ENCODE measurements at places on chromosomes 3 and 15.

DNA sequence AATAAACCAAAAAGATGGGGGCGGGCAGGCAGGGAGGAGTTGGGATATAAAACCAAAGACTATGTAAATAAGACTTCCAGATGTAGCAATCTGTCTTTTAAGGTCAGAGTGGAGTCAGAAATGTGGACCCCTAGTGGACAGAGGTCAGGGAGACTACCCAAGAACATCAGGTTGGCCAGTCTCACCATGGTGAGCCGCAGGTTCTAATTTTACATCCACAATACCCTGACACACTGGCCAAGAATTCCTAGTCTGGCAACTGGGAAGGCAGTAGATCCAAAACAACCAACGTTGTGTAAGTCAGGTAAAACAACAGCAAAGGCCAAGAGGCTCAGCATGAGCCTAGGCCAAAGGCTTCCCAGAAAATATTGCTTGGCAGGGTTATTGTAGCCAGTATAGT lies 203.4 kb downstream of the FOXP1 start:
- DNase-seq = no peak

DNA sequence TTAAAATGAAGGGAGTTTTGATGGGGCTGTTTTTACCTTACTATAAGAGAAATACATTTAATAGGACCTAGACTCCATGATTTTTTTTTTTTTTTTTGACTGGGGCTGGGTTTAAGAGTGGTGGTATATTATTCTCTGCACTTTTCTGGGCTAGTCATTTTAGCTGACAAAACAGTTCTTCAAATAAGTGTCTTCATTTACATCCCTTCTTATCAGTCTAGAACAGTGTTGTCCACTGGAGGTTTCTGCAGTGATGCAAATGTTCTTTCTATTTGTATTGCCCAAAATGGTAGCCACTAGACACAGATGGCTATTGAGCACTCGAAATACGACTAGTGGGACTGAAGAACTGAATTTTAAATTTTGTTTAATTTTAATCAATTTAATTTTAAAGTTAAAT lies 37.2 kb downstream of the KLHL18 start:
- no peak for DNase-seq

GRCh38 chr15:88538972-88539371 lies 7.5 kb downstream of the DET1 start:
- no peak for DNase-seq

DNA sequence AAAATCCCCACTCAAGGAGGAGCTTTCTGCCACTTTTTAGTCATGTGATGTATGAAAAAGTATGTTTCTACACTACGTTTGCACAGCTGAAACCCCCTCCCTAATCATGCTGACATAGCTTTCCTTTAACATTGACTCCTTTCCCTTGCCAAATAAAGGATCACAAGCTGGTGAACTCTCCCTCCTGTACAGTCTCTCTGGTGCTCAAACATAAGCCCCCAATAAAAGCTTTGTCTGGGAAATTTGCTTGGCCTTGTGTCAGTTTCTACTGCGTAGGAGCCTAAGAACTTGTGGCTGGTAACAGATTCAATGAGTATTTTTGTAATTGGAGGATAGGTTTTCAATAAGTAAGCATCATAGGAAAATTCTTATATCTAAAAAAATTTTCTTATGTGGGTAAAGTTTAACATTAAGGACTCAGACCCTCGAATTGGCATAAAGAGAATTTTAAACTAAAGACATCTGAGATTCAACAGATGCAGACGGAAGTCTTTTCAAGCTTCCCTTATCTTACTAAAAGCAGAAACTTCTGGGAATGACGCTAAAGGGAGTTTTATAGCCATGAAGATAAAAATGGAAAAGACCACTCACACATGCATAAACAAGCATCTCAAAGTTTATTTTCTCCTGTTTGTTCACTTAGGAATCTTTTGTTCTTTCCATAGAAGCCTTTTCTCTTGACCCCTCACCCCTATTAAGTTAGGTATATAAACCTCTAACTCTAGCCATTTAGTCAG lies 44.1 kb upstream of the P2RY1 start:
- DNase-seq = no peak

GRCh38 chr3:48270306-48270705 lies 29.4 kb downstream of the ZNF589 start:
- DNase-seq = no peak

GRCh38 chr15:58178668-58179067 lies 40.5 kb downstream of the AQP9 start:
- DNase-seq = no peak

DNA sequence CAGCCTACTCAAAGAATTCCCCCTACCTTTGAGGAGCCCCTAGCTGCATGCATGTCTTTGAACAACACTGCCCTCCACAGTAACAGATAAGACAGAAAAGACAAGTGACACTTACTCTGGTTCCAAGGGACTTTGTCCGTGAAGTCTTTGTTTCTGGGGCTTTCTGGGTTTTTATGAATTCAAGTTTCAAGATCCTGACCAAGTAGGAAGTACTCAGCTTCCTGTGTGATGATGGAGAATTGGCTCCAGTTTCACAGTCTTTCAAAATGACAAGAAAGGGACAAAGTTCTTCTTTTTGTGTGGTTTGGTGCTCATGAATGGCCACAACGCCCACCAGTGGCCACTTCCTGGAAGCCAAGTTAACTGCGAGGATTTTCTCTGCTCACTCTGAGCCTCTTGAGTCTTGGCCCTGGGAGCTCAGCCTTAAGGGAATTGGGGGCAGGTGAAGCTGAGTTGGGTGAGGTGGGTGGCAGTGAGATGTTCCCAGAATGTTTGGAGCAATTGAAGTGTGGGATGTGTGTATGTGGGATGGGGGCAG lies at the start of gene CCR1:
TSS of gene CCR1 (minus strand) at position 147 of the 538 bp plus-strand sequence. CDS start 4,000 bp downstream, outside the sequence.
- peak; percentile 68 for DNase-seq

- DNase-seq = no peak
Measured at GRCh38 chr3:193803288-193803687, 210.3 kb downstream of the OPA1 start.

DNA sequence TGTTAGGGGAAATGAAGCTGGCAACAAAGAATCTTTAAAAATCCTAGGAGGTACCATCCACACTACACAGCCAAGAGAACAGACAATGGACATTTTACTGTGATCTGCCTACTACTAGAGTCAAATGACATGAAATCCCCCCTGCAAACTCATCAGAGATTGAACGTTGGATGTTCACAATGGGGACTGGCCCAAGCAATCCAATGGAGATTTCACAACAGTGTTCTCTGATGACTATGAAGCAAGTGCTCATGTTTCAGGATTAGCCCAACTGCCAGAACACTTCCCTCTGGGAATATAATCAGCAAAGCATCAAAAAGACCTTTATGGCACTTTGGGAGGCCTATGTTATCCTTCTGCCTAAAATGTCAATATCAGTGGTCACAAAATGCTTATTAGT lies 97.8 kb downstream of the IGSF11 start:
- no peak for DNase-seq

- DNase-seq = no peak
Measured at GRCh38 chr3:147493065-147493464, 83.9 kb downstream of the ZIC1 start.

DNA sequence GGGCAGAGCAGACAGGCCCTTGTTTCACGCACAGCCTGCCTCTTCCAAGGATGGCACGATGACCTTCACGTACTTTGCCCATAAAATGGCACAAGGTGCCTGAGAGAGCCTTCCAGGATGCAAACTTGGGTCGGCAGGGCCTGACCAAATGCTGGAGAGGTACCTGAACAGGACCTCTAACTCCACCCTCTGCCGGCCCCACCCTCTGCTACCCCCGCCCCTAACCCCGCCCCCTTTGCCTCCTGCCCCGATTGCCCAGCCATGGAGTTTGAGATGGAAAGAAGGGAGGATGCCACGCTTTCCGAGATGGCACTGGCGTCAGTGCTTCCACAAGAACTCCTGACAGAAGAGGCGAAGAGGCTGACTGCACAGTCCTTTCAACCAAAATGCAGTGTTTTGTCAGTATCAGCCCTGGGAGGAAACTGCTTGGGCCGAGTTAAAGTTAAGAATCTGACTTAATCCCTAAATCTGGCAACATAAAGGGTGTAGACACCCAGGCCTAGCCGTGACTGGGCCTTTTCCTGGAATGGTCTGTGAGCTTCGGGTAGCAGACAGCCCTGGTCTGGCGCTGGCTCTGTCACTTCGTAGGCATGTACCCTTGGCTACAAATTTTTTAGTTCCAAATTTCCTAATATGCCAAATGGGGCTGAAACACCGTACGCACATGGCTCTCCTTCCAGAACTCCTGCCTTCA lies 230.3 kb upstream of the RGMA start:
- DNase-seq = no peak

DNA sequence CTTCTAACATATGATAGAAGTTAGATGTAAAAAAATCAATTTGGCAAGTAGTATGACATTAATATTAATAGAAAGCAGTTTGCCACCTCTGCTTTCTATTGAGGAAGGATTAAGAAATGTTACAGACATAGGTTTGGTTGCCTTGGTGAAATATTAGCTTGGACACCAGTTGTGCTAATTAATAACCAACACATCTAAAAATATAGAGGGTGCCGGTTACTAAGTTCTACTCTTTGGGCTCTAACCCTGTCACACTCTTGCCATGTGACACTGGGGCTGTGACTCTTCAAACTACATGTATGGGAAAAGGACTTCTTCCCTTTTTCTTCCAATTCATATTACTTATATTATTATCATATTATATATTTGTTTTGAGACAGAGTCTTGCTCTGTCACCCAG lies 64.4 kb downstream of the TRIM71 start:
- DNase-seq = no peak

Data from stimulated activated naive B cell treated with anti-CD40 and anti-IgM and Interleukin-4, amounts not matched to agents 10 μg/mL and 1 μg/mL and 100 μg/mL, for 72 hours (primary cell).